ENCODE measurements at places on chromosomes 5 and 9. TPM values are rescaled to one million over a fixed set of nuclear protein-coding genes. Genes with fewer than 3 reads are reported as not detected.

FOXD4L6 gene
- total RNA-seq = under 0.01 TPM

ARID3C gene
- total RNA-seq = not detected

ZNF189 gene
- total RNA-seq = 16.4 TPM

MARVELD2 gene
- total RNA-seq = 2.3 TPM

PDCD1LG2 gene
- 59.6 TPM for total RNA-seq
